Activated naive CD4-positive, alpha-beta T cell (primary cell): ENCODE measurements at places on chromosomes 6 and 20.

DNA sequence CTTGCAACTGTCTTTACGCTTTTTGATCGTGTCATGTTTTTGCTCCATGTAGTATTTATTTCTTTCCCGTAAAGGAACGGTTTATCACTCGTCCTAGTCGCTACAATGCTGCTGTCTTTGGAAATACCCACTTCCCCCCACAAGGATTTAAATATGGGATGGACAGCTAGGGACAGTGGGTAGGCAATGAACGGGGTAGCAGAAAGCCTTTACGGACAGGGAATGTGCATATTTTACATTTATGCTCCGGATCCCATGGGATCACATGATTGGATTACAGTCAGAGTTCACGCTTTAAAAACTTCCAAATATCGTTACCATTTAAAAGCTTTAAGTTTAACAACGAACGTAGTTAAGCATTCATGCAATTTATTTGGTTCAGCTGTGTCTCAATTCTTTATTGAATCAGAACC is 1.2 kb downstream of the HIVEP1 start:
- DNase-seq: no peak

GRCh38 chr6:71510057-71510713 is 221.6 kb downstream of the OGFRL1 start:
- DNase-seq: no peak

- DNase-seq: no peak
These were observed 229.5 kb upstream of the DTNBP1 start for GRCh38 chr6:15892369-15892768.

- no peak for DNase-seq
These were observed 267.9 kb downstream of the PLCB1 start for GRCh38 chr20:8399947-8400346.

GRCh38 chr20:49698477-49698876 is 15.2 kb downstream of the B4GALT5 start:
- no peak for DNase-seq

- no peak for DNase-seq
These were observed 63.0 kb upstream of the MYL9 start for GRCh38 chr20:36478137-36478905.

DNA sequence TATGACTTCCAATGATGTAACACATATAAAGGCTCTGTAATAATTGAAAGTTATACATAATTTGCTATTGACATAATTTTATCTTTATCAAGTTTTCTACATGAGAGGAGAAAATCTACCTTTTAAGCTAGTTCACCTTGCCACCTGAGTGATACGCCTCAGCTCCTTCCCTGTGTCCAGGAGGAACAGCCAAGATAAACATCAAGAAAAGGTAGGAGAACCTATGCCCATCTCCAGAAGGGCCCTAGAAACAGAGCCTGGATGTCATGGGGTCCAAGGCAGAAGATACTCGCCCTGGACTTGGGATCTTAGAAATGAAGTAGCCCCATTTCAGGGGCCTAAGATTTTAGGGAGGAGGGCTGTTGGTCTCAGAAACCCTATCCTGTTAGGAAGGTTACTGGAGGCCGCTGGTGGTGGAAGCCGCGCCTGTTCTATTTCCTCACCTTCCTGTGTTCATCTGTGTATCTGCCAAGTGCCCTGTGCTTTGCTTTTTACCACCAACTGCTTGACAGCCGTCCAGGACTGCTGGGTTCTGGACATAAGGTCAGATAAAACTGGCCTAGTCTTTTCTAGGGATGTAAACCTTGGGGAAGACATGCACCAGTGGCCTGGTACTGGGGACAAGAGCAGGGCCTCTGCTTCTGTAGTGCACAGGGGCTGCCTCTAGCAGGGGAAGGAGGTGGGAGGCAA is 178.5 kb downstream of the ARID1B start:
- DNase-seq: no peak
